Liver (tissue), 10 donors: ENCODE measurements at places on chromosomes 11 and 22. TPM values are rescaled to one million over a fixed set of nuclear protein-coding genes. Genes with fewer than 3 reads are reported as not detected.

The MMP26 gene
- total RNA-seq: not detected

The PRR33 gene
- not detected for total RNA-seq

DNA sequence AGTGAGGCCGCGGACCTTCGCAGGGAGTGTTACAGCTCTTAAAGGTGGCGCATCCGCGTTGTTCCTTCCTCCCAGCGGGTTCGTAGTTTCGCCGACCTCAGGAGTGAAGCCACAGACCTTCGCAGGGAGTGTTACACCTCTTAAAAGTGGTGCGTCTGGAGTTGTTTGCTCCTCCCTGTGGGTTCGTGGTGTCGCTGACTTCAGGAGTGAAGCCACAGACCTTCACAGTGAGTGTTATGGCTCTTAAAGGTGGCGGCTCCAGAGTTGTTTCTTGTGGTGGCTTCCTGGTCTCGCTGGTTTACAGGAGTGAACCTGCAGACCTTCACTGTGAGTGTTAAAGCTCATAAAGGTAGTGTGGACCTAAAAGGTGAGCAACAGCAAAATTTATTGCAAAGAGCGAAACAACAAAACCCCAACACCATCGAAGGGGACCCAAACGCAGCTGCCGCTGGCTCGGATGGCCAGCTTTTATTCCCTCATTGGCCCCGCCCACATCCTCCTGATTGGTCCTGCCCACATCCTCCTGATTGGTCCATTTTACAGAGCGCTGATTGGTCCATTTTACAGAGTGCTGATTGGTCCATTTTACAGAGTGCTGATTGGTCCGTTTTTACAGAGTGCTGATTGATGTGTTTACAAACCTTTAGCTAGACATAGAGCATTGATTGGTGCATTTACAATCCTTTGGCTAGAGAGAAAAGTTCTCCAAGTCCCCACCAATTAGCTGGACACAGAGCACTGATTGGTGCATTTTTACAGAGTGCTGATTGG lies 1.2 kb upstream of the TMEM45B start:
- DNase-seq: no peak

- DNase-seq: no peak
Measured at GRCh38 chr11:81802591-81802990, 931.1 kb downstream of the FAM181B start.

The COPB1 gene
- total RNA-seq: 99.3 TPM

The OR56A1 gene
- total RNA-seq: under 0.01 TPM

GRCh38 chr11:115157247-115157646 lies 347.0 kb downstream of the CADM1 start:
- no peak for DNase-seq

DNA sequence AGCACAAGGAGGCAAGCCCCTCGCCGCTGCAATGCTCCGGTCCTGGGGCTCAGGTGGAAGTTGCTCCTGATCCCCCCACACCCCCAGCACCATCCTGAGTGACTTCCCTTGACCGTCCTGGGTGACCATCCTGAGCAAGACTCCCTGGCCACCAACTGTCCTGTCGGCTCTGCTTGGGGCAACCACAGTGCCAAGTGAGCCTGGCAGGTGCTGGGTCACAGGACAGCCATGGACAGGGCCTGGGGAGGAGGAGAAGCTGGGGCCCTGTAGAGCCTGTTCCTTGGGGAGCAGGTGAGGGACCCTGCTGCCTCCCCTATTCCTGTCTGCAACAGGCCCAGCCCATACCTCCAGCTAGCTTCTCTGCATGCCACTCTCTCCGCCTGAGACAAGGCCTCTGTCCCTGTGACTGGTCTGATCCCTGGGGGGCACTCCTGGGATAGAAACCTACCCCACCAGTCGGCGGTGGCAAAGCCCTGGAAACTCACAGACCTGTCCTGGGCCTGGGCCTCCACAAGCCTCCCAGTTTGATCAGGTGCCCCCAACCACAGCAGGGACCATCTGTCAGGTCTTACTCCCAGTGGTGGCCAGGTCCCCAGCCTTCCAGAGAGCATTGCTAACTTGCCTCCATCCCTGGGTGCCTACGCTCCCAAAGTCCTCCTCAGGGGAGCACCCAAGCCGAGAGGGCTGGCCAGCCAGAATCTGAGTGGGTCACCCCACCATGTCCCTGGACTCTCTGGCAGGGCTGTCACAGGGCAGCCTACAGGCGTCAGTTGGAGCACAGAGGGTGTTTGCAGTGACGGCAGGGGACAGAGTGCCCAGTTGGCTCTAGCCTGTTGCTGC lies 68.7 kb upstream of the WNT7B start:
- DNase-seq: no peak

GRCh38 chr22:28931844-28932567 lies 48.6 kb downstream of the ZNRF3 start:
- no peak for DNase-seq

The OR5P2 gene
- not detected for total RNA-seq

The KCNJ5 gene
- 0.05 TPM for total RNA-seq

GRCh38 chr11:8382436-8383053 lies 118.9 kb upstream of the LMO1 start:
- DNase-seq: no peak
